ENCODE measurements at places on chromosomes 13 and 19.

GRCh38 chr13:112532837-112533745 lies 54.9 kb downstream of the TUBGCP3 start:
- no peak for DNase-seq

DNA sequence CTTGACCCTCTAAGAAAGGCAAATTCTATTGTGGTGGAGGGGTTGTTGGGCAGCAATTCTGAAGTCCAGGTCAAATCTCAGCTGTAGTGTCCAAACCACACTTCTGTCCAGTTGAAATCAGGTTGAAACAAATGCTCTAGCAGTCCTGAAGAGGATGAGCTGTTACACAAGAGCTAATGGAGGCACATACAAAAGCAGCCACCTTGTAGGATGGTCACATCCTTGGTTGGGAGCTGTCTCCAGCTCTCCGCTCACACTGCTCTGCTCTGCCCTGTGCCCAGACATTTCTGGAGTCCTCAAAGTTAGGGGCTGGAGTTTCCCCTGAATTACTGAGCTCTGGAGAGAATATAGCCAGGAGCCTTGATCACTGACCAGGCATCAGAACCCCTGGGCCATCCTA lies 47.2 kb downstream of the GPR12 start:
- DNase-seq, result no peak

- DNase-seq, result no peak
Measured at GRCh38 chr13:76271728-76272232, 614.4 kb downstream of the KCTD12 start.

- DNase-seq, result no peak
Measured at GRCh38 chr19:17419154-17419620, 660 bp upstream of the MVB12A start.

- no peak for DNase-seq
Measured at GRCh38 chr13:60701895-60702294, 304.9 kb downstream of the TDRD3 start.

GRCh38 chr13:73274147-73274546 lies 215.3 kb downstream of the KLF5 start:
- DNase-seq, result no peak

GRCh38 chr19:30848636-30849425 lies 476.6 kb downstream of the ZNF536 start:
- no peak for DNase-seq

GRCh38 chr13:32731074-32731473 lies 144.8 kb downstream of the PDS5B start:
- no peak for DNase-seq

- DNase-seq, result no peak
Measured at GRCh38 chr19:4493104-4493928, 21.2 kb downstream of the HDGFL2 start.

DNA sequence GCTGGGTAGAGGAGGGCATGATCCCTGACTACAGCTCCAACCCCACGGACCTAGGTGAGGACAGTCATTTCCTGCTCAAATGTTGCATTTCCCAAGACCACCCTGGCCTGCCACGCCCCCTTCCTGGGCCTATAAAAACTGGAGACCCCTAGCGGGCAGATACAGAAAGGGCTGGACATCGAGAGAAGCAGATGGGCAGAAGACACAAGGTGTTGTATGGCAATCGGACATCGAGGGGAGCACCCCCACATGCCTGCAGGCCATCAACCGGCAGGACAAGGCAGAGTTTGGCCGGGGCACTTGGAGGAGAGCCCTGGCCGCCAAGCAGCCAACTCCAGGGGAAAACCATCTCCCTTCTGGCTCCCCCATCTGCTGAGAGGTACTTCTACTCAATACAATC lies 746.4 kb downstream of the PCDH9 start:
- DNase-seq, result no peak

DNA sequence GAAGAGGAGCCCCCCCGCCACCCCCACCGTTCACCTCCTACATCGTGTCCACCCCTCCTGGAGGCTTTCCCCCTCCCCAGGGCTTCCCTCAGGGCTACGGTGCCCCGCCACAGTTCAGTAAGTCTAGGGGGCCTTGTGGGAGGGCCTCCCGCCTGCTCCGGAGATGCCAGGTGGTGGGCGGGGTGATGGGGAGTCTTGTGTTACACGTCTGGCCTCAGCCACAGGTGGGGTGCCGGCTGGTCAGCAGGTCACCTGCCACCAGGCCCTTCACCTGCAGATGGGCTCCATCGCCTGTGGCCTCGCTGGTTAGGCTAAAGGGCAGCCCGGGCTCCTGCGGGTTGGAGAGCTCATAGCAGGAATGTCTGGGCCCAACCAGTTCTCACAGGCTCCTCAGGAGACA lies 8.0 kb upstream of the RPS15 start:
- no peak for DNase-seq

- DNase-seq, result no peak
Measured at GRCh38 chr13:92901739-92902138, 324.9 kb upstream of the GPC6 start.

DNA sequence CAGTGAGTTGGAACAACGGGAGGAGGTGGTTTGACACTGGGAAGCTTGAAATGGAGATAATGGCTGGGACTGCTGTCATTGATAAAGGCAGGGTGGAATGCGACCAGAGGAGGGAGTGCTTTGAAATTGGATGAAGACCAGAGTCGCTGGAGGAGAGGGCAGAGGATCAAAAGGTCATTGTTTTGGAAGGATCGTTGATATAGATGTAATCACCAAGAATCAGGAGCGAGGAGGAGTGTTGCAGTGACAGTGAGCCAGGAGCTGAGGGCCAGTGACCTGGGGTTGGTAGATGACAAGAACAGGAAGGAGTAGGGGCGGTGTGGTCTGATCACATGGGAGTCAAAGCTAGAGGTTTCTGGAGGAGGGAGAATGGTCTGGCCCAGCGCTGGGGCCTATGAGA lies 25.3 kb downstream of the TM9SF2 start:
- no peak for DNase-seq

DNA sequence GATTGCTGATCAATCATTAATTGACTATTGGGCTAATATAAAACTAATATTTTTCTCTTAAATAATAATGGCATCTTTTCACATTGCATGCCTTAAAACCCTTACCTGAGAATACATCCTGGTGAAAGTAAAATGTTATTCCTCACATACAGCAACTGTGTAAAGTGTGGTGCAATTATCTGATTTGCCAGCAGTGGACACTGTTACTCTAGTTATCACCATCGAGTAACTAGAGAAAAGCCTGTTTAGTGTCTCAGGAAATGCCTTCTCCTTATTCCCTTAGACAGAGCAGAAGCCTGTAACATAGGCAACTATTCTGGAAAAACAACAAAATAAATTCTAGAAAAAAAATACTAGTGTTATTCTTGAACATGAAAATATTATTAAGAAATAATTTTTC lies 459.8 kb downstream of the FGF14 start:
- DNase-seq, result peak; percentile 8

DNA sequence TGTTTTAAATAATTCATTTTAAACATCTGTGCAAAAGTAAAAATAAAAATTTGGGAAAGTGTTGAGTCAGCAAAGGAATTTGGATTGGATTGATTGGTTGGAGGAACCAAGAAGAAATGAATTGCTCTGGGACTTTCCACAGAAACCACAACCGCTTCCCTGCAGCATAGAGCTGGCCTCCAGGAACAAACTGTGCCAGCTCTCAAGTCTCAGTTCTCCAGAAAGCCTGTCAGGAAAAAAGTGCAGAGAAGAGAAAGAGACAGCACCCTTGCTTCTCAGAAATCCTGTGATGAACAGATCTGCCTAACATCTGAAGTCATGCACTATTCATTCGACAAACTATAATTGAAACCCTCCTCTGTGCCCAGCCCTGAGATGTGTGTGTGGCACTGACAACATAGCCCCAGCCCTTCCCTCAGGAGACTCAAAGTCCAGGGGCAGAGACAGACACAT lies 14.8 kb downstream of the LYPD3 start:
- no peak for DNase-seq

DNA sequence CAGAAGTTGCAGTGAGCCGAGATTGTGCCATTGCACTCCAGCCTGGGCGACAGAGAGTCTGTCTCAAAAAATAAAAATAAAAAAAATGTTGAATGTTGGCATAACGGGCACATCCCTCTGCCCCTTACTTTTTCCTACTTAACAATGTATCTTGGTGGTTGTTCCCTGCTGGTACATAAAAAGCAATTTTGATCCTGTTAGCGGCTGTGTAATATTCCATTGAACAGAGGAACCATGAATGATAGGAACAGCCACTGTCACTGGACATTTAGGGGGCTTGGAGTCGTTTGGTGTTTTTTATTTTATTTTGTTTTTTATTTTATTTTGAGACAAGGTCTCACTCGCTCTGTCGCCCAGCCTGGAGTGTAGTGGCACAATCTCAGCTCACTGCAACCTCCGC lies 10.4 kb upstream of the NCCRP1 start:
- DNase-seq, result no peak

GRCh38 chr19:32458500-32459123 lies 53.0 kb downstream of the DPY19L3 start:
- no peak for DNase-seq

DNA sequence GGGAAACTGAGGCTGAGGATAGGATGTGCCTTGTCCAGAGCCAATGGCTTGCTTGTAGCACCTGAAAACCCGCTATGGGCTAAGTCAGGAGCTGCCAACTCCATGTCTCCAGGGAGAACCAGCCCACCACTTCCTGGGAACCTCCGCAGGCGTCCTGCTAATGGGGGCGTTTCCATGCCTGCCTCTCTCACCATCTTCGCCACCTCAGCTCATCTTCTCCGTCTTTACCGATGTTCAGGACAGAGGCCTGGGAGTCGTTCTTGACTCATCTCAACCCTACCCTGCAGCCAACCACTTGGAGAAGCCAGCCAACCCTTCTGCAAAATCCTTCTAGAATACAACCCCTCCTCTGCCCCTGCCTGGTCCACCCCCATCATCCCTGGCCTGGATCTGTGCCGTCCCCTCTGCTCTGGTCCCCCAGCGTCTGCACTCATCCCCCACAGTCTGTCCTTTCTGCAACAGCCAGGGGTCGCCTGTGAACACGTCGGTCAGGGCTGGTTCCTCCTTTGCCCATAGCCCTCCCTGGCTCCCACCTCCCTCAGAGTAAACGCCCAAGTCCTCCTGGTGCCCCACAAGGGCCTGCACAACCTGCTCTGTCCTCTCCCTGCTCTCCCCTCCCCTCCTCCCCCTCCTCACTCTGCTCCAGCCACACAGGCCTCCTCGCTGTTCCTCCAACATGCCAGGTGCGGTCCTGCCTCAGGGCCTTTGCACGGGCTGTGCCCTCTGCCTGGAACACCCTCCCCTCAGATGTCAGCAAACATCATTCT lies 31.0 kb downstream of the PTPRS start:
- DNase-seq, result no peak

DNA sequence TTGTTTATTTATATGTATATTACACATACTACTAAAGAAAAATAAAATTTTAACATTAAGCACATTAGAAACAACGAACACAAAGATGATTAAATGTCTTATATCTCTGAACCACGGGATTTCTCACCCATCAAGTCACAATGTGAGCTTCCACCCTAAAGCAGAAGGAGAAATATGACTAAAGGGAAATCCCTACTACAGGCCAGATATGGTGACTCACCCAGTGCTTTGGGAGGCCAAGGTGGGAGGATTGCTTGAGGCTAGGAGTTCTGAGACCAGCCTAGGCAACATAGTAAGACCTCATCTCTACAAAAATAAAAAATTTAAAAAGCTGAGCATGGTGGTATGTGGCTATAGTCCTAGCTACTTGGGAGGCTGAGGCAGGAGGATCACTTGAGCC lies 24.6 kb downstream of the DCT start:
- DNase-seq, result no peak

DNA sequence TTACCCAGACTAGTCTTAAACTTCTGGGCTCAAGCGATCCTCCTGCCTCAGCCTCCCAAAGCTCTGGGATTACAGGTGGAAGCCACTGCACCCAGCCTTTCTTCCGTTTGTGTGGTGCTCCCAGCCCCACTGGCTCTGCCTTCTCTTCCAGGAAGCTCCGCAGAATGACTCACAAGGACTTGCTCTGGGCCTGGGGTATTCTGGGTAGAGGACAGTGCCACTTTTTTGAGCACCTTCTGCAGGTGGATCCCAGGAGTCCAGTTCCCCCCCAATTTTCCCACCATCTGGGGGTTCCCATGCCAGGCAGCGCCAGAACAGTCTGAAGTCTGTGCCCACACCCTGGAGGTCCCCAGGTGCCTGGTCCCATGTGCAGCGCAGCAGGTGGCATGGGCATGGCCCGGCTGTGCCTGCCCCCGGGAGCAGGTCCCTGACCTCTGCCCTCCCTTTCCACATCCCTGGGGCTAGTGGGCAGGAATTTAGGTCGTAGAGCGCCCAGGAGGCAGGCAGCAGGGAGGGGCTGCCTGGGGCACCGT lies 1.6 kb downstream of the REEP6 start:
- DNase-seq, result no peak

- DNase-seq, result no peak
Measured at GRCh38 chr19:8305798-8306197, 2.4 kb downstream of the CD320 start.

GRCh38 chr13:26590951-26591350 lies 33.5 kb downstream of the WASF3 start:
- no peak for DNase-seq

DNA sequence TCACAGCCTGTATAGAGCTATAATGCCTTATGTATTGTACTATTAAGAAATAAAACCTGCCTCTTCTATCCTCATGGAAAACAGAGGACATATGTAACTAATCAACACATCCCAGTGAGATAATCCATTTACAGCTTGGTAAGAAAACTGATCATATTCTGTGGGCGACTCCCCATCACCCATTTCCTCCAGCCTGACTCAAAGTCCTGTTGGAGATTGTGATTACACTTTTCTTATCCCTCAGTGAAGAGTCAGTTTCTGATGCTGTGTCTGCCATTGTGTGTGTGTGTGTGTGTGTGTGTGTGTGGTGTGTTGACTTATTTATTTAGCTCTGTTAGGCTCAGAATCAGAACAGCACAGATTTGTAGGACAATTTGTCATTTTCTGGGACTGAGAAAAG lies 212.8 kb downstream of the FGF9 start:
- DNase-seq, result peak; percentile 43

DNA sequence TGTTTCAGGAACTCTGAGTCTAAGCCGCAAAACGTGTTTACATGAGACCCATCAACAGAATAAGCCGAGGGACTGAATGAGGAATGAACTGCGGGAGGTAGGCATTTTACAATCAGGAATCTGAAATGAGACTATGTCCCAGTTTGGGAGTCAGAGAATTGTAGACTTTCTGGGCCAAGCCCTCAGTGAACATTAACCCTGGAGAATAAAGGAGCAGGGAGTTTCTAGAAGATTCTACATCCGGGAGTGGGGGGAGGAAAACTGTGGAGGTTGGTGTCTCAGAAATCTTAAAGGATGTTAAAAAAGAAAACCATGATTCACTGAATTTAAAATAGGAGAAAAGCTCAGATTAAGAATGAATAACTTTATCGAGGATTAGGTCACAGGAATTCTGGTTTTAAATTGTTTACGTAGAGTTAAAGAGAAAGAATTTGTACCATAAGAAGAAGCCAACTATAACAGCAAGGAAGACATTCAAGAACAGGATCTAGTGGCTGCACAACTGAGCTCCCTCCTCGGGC lies 18.5 kb downstream of the RFX2 start:
- DNase-seq, result no peak

Measured in muscle of back (tissue), 13 donors.